ENCODE measurements at places on chromosomes 12 and 14.

DNA sequence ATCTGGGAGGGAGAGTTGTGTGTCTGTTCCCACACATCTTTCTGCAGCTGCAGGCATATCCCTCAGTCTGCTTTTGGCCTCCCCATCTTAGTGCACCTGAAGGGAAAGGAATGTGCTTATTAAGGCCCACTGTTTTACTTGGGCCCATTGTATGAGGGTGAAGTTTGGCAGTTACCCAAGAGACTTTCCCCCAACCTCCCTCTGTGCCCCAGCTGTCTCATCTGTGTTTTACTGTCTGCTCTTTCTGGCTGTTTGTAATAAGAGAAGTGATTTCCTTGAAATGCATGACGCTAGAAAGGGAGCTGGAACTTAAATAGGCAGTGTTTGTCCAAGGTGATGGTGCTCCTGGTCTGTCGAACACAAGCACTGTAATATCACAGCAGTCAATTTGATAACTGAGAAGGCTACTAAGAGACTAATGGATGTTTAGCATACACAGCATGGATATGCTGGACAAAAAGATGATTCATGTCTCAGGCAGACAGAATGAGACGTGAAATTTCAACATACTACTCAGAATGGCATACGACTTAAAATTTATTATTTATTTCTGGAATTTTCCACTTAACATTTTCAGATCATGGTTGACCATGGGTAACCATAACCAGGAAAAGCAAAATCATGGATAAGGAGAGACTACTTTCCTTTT is 43.6 kb downstream of the FSCB start:
- DNase-seq = no peak

DNA sequence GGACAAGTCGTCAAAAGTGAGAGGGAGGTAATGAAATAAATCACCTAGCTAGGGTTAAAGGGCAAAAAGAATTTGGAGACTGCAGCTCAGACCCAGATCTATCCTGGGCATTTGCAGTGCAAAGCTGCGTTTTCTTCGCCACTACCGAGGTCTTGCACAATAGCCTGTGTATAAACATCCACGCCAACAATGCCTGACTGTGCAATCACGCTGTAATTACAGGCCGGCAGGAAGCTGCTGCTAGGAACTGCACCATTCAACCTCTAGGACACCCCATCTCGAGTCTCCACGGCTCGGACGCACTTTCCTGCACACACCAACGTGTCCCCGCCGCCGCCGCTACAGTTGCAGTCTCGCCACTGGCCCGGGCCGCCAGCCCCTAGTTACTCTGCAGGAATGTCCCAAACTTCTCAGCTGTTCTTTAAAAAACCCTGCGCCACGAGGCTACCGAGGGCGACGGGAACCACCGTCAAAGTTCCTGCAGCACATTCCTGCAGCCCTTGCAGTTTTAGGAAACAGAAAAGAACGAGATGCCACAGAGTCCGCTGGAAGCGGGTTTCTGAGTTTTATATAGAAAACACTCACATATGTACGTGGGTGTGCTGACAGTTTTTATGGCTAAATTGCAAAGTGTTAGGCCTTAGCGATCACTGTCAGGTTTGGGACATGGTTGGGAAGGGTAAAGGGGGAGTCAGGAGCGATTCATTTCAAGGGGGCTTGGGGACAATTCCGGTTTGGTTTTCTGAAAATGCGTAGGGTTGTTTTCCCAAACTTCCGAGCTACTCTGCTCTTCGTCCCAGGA is 65.6 kb upstream of the PTGR2 start:
- peak; percentile 38 for DNase-seq

- DNase-seq = no peak
These were observed 165.1 kb downstream of the DAD1 start for GRCh38 chr14:22423958-22424357.

DNA sequence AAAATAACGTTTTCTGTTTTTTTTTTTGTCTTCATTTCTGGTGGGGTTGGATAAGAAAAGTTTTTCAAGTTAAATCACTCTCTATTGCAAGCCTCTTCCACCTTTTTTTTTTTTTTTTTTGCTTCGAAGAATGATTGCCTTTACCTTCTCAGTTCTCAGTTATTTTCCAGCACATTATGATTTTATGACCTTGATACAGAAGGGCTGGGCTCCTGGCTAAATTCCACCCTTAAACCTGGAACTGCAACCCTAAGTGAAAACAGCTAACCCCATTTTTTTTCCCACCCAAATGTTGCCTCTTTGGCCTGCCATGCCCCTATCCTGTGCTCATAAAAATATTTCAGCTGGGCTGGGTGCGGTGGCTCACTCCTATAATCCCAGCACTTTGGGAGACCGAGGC is 31.4 kb downstream of the PSEN1 start:
- no peak for DNase-seq

GRCh38 chr14:64723691-64724577 is 19.7 kb downstream of the PLEKHG3 start:
- DNase-seq = no peak

DNA sequence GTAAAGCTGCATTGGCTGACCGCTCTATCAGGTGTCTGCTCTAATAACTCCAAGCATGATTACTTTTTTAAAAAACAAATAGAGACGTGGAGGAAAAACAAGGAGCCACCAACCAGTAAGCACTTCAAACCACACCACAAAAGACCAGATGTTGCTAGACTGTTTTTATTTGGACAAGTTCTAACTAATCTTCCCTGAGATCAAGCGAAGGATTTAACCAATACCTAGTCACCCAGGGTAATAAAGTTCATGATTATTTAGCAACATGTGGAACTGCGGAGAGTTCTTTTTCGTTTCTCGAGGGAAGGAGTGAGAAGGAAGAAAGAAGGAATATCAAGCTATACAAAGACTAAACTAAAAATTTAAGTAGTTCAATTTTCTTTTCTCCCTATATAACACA is 288.1 kb downstream of the DUSP6 start:
- DNase-seq = no peak

GRCh38 chr14:52906141-52906601 is 44.7 kb downstream of the FERMT2 start:
- peak; percentile 91 for DNase-seq

DNA sequence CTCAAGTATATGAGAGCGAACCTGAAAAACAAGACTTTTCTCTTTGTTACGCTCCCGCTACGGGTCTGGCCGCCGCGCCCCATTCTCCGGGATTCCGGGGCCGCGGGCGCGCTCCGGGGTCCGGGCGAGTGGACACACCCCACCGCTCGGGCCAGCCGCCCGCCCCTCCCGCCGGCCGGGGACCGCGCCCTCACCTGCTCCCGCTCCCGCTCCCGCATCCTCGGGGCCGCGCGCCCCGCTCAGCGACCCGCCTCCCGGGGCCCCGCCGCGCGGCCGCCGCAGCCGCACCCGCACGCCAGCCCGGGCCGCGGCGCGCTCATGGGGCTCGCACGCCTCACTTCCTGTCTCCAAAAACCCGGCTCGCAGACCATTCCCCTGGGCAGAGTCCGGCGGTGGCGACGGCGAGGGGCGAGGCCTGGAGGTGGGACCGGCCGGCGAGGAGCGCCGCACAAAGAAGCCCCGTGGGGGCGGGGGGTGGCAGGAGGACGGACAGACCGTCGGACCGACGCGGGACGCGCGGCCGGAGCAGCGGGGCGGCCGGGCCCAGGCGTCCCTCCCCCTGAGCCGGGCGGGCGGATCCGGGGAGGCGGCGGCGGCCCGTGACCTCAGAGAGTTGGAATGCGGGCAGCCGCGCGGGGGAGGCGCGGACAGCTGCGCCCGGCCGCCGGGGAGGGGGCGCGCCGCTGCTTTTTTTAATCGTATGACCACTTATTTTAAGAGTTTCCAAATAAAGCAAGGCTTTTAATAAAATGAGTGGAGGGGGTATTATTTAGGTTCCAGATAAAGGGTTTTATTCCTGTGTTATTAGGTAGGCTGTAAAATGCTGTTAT is at the start of gene PTPN21:
PTPN21 (minus strand) TSS at position 551 of the 830 bp plus-strand sequence. CDS start 4,590 bp downstream, outside the sequence.
- no peak for DNase-seq

GRCh38 chr12:16618256-16618655 is 12.3 kb upstream of the LMO3 start:
- DNase-seq = no peak

DNA sequence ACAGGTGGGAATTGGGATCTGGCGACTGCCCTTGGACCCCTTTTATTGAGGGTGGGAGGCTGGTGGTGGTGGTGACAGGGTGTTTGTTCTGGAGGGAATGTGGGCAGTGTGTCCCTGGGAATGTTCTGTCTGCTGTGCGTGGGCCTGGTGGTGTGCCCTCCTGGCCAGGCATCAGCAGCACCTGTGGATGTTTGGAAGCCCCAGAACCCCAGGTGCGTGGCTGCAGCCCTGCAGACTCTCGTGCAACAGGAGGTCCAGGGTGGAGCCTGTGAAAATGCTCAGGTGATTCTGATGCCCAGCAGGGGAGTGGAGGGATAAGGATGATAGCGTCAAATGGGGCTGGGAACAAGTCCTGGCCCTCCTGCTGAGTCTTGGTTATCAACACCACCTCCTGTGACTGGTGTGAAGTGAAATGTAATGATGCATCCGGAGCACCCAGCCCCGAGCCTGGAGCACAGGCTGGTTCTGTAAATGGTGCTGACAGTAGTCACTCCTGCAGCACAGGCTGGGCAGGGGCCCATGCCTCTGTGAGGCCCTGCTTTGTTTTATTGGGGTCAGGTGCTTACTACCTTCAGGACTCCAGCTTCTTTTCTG is 176.6 kb downstream of the TSPAN9 start:
- DNase-seq = no peak

DNA sequence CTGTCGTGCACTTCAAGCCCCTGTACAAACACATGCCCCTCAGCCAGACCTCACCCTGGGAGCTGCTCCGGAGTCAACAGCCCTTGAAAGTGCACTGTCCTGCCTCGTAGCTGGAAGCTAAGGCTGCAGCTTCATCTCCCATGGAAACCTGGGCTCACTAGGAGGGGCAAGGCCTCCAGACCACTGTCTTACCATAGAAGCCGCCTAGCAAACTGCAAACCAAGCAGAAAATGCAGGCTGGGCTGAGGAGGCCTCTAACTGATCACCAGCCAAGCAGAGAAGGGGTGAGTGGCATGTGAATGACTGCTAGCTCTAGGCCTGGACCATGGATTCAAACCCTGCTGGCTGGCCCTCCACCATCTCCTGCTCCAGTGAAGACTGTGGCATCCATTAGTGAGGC is 340.2 kb downstream of the CACNA1C start:
- no peak for DNase-seq

DNA sequence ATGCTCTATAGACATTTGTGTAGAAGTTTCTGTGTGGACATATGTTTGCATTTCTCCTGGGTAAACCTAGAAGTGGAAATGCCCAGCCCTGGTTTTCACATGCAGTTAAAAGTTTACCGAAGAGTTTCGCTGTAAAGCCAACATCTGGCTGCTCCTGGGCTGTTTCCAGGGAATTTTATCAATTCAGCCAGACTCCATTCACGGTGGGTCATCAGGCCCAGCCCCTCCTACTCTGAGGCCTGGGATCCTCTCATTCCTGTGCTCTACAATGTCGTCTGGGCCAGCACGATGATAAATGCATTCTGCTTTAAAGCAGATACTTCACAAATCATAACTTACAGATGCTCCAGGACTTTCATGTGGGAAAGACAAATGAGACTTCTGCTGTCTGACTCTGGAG is 7.1 kb downstream of the NUAK1 start:
- no peak for DNase-seq

- DNase-seq = no peak
These were observed 21.6 kb upstream of the CAMKK2 start for GRCh38 chr12:121318121-121318520.

DNA sequence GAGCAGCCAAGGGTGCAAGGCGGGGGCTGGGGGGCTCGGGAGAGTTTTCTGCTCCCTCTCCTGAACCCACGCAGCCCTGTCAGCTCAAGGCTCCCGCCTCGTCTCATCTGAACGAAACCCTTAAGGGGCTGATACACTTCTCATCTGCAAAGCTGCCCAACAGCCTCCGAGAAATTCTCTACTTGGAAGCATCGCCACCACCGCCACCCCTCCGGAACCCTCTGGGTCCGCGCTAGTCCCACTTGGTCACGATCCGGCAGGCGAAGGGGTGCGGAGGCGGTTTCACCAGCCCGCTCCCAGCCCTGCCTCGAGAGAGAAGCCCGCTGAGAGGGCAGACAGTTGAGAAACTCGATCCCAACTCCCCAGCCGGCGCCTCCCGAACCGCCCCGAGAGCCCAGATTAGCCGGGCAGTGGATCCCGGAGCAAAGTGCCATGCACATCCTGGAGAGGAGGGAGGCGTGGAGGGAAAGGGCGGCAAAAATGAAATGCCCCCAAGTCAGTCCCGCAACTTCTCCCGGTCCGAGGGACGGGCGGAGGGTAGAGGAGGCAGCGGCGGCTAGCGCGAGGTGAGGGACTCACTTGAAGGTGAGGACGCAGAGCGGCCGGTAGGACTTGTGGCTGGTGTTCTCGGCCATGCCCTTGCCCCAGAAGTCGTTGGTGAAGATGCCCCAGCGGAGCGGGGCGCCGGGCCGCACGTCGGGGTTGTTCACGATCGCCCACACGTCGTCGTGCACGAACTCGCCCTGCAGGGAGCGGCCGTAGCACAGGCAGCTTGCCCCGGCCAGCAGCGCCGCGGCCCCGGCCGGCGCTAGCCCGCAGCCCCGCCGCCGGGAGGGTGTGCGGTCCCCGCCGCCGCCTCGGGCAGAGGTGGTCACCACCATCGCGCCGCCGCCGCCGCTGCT is 620 bp downstream of the TMTC1 start:
- DNase-seq = peak; percentile 48

- DNase-seq = peak; percentile 83
These were observed 23.3 kb downstream of the CHGA start for GRCh38 chr14:92945959-92946846.

DNA sequence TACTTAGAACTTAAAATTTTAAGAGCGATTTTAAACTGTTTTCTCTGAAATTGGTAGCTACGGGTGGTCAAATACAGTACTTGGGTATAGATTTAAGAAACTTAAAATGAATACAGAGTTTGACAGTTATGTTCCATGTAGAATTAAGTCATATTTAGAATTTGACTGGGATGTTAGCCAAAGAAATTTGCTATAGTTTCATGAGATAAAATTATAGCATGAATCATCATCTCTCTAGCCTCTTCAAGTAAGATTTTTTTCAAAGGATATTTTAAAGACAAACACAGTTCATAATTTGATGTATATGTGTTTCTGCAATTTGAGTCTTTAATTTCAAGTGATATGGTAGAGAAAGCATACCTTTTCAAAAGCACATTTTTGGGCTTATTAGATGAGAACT is 41.0 kb downstream of the ZCRB1 start:
- no peak for DNase-seq

DNA sequence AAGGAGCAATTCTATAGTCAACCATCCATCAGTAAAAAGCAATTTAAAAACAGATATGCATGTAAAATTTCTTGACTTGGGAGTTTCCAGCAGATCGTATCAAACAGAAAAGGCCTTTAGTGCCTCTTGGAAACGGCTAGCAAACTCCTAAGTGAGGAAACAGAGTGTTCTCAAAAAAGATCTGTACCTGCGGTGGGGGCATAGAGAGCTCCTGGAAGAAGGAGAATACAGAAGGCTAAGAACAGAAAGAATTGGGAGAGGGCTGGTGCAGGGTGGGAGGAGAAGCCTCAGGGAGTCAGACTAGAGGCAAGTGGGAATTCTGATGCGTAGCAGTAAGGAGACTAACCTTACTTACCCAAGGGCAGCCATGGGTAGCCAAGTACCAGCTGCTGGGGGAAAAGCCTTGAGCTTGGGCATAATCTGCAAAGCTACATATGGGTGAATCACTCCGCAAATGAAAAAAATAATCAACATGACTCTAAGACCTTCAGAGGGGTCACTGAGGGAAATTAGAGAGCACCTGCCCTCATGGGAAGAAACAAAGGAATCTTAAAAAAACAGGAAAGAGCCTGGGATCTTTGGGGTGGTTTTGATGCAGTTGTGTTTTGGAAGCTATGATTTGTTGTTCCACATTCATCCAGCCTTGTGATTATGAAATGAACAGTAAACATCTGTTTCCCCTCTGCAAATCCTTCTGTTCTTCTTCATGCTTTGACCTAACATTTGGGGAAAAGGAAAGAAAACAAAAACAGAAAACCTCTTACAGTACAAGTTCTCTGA is 10.4 kb downstream of the RHOJ start:
- no peak for DNase-seq

Measured in HS-27A (cell line).